Right ventricle myocardium superior (tissue), 1 donor: ENCODE measurements at places on chromosomes 13 and 19. TPM values are rescaled to one million over a fixed set of nuclear protein-coding genes. Genes with fewer than 3 reads are reported as not detected.

The MEF2B gene
- 0.83 TPM for total RNA-seq

The PCDH20 gene
- 0.83 TPM for total RNA-seq

The TMEM272 gene
- total RNA-seq = 0.38 TPM

The CD79A gene
- not detected for total RNA-seq

The PSG5 gene
- not detected for total RNA-seq

The CCDC8 gene
- 28.1 TPM for total RNA-seq

The SH2D3A gene
- total RNA-seq = not detected

The CELF5 gene
- total RNA-seq = not detected

The APOC4 gene
- total RNA-seq = not detected

The PALM3 gene
- total RNA-seq = not detected

The PSG1 gene
- total RNA-seq = not detected

The KLF16 gene
- 6.2 TPM for total RNA-seq

The ATP4A gene
- not detected for total RNA-seq

The NLRP4 gene
- not detected for total RNA-seq

The KIR2DL3 gene
- not detected for total RNA-seq

The GPR12 gene
- 0.13 TPM for total RNA-seq

The KLK2 gene
- total RNA-seq = not detected

The PSG7 gene
- not detected for total RNA-seq

The APOC1 gene
- 1.00 TPM for total RNA-seq

The TTC9B gene
- not detected for total RNA-seq

The CEACAM16 gene
- not detected for total RNA-seq

The TSSK6 gene
- total RNA-seq = 0.67 TPM

The PDX1 gene
- total RNA-seq = not detected

The HCST gene
- 4.1 TPM for total RNA-seq

The LGALS7 gene
- not detected for total RNA-seq

The BEST2 gene
- not detected for total RNA-seq

The ZNF441 gene
- total RNA-seq = 3.8 TPM

The ZNF420 gene
- 8.5 TPM for total RNA-seq

The DNASE2 gene
- total RNA-seq = 16.9 TPM

The FXYD3 gene
- total RNA-seq = 1.3 TPM

The CYSLTR2 gene
- total RNA-seq = 9.3 TPM

The IL11 gene
- total RNA-seq = not detected

The ICAM4 gene
- 0.46 TPM for total RNA-seq

The NKPD1 gene
- total RNA-seq = not detected

The EFNA2 gene
- not detected for total RNA-seq

The USHBP1 gene
- total RNA-seq = 7.9 TPM

The DHDH gene
- not detected for total RNA-seq

The LILRA1 gene
- 0.48 TPM for total RNA-seq

The ZNF560 gene
- not detected for total RNA-seq

The TNNT1 gene
- total RNA-seq = 54.1 TPM

The ZNF28 gene
- 7.5 TPM for total RNA-seq

The DGKH gene
- total RNA-seq = 4.2 TPM

The IL17D gene
- total RNA-seq = 0.54 TPM

The KCTD12 gene
- 34.7 TPM for total RNA-seq

The UHRF1 gene
- 1.3 TPM for total RNA-seq

The MEDAG gene
- total RNA-seq = 5.4 TPM

The FUT3 gene
- total RNA-seq = not detected

The MAP4K1 gene
- total RNA-seq = 1.3 TPM

The ZSWIM4 gene
- total RNA-seq = 2.7 TPM

The B3GNT3 gene
- total RNA-seq = not detected

The ANO8 gene
- 8.3 TPM for total RNA-seq

The CEACAM20 gene
- not detected for total RNA-seq

The FAM216B gene
- 4.6 TPM for total RNA-seq

The RTBDN gene
- not detected for total RNA-seq

The C19orf38 gene
- 0.59 TPM for total RNA-seq

The TPTE2 gene
- total RNA-seq = not detected
